ENCODE measurements at places on chromosomes 7 and 10. TPM values are rescaled to one million over a fixed set of nuclear protein-coding genes. Genes with fewer than 3 reads are reported as not detected.

TAS2R4 gene
- 1.0 TPM for total RNA-seq

- no peak for DNase-seq
Measured at GRCh38 chr7:101128040-101128834, 1.3 kb downstream of the SERPINE1 start.

- DNase-seq, result peak; percentile 16
Measured at GRCh38 chr10:79932841-79933379, 16.0 kb downstream of the SFTPD start.

STEAP2 gene
- total RNA-seq, result not detected

DNA sequence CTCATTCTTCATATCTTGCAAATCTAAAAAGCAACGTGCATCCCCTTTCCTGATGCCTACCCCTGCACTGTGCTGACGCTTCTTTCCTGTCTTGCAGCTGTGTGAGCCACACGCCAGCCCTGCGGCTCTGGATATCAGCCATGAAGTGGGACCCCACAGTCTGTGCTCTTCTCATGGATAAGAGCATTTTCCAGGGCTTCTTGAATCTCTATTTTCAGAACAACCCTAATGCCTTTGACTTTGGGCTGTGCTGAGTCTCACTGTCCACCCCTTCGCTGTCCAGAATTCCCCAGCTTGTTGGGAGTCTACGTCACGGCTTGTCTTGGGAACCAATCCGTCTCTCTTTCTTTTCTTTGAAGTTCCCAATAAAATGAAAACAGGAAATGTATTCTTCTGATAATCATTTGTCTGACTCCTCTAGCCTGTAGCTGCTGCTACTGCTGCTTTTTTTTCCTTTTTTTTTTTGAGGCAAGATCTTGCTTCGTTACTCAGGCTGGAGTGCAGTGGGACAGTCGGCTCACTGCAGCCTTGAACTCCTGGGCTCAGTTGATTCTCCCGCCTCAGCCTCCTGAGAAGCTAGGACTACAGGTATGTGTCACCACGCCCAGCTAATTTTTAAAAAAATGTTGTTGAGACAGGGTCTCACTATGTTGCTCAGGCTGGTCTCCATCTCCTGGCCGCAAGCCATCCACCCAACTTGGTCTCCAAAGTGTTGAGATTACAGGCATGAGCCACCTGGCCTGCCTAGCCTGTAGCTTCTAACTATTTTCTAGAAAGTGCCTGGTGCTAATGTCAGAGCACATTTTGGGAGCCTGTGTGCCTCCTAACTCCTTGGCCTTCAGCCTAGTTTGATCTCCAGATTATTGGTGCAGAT is 30.3 kb downstream of the GSTO2 start:
- no peak for DNase-seq

GRCh38 chr7:34135924-34136323 is 230.6 kb downstream of the BMPER start:
- DNase-seq, result no peak

- no peak for DNase-seq
Measured at GRCh38 chr10:79336739-79337138, 10.5 kb upstream of the PPIF start.

DNA sequence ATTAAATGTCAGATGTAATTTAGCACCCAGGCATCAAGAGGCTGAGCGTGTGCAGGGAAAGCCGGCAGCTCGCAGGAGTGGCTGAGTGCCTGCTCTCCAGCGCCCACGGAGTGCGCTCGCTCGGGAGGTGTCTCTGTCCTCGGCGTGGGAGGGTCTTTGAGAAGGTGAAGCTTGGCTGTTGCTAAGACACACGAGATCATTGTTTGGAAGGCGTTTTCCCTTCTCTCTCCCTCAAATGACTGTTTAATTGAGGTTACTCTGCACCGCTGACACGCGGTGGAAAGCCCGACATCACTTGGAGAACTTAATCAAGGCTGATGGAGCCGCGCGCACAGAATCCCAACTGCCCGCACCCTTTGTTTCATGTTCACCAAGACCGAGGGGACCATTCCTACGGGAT is 414.6 kb downstream of the DNAJB6 start:
- DNase-seq, result no peak

SPDYE2 gene
- total RNA-seq, result 0.31 TPM

DNA sequence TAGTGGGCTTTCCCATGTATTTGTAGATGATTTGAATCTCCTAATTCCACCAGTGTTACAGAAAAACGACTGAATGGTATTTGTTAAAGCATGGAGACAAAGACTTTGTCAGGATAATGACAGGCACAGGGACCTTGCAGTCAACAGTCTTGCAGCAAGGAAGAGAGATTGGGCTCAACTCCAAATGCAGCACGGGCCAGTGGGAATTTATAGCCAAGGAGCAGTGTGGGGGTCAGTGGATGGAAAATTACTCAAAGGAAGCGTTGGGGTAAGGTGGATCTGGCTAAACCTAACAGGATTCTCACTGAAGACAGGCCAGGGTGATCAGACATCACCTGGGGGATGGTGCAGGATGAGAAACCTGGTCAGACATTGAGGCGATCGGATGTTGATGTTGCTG is 24.3 kb downstream of the CPVL start:
- DNase-seq, result no peak

DNA sequence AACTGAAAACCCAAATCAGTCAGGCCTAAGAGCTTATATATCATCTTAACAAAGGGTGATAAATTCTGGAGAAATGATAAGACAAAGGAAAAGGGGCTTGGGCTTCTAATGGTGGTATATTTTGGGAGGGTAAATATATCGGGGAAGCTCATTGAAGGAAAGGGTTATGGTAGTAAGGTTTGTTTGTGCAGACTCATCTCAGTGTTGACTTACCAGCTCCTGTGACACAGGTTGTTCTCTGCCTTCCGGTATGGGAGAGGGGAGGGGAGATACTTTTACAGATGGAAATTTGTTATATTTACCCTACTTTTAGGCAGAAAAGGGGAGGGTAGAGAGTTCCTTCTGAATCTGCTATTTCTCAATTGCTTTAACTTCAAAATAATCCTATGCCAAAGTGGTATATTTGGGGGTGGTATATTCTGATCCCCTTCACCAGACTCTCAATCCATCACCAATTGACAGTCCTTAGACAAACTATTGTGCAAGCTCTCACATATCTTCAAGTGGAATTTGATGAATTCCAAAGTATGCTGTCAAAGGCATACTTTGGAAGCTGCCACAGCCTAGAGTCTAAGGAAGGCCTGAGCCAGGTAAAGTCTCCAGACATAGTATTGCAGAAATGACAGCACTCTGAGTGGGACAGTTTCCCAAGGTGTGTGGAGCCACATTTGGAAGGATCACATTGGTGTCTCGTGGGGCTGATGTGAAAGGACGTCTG is 13.3 kb upstream of the PAPSS2 start:
- no peak for DNase-seq

- DNase-seq, result no peak
Measured at GRCh38 chr10:93392121-93392520, 90.0 kb downstream of the MYOF start.

GRCh38 chr7:25289518-25289917 is 61.2 kb upstream of the NPVF start:
- DNase-seq, result no peak

DNA sequence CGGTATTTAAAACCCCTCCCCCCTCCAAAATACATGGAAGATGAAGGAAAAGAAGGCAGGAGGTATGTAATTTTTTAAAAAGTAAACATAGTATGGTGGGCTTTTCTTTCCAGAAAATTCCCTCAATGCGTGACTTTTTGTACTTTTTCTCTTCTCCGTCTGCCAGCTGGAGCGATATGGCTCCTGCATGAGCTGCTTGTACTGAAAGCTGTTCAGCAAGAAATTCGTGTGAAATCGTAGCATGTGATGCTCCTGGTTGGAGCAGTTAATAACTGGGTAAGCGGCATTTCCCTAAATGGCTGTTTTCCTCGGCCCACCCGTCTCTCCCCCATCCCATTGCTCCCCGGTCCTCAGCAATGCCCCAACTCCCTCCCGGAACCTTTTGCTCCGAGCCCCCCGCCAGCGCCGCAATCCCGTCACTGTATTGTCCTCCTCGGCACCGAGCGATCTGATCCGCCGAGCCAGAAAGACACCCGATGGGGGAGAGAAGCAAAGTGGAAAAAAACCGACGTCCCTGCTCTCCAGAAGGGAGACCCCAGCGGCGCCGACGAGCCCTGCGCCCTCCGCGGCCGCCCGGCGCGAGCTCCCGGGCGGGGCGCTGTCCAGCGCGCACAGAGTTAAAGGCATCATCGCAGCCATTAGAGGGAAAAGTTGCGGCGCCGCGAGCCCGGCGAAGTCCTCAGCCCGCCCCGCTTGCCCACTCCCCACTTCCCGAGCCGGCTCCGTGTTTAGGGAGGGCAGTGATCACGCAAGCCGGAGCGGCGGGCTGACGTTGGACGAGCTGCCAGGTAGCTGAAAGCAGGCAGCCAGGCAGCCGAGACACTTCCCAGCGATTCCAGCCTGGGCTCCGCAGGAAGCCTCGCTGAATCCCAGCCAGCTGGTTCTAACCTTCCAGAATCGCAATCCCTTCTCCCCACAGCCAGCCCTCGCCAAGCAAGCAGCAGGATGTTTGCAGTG is at the start of gene VSTM2A:
TSS of gene VSTM2A (plus strand) at position 707 of the 957 bp plus-strand sequence. CDS start 356 bp downstream, outside the sequence.
- no peak for DNase-seq

DNA sequence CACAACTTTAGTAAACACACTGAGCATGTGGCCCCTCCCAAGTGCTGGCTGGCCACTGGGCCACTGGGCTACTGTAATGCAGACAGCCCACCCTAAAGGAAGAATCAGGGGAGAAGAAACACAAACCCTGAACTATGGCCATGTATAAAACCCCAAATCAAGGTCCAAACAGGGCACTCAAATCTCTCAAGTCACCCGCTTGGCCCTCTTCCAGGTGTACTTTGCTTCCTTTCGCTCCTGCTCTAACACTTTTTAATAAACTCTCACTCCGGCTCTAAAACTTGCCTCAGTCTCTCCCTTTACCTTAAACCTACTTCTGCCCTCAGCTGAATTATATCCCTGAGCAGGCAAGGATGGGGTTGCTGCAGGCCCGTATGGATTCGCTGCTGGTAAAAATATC is 72.6 kb downstream of the TPK1 start:
- DNase-seq, result no peak

GRCh38 chr10:75607576-75607975 is 176.2 kb downstream of the LRMDA start:
- no peak for DNase-seq

DNA sequence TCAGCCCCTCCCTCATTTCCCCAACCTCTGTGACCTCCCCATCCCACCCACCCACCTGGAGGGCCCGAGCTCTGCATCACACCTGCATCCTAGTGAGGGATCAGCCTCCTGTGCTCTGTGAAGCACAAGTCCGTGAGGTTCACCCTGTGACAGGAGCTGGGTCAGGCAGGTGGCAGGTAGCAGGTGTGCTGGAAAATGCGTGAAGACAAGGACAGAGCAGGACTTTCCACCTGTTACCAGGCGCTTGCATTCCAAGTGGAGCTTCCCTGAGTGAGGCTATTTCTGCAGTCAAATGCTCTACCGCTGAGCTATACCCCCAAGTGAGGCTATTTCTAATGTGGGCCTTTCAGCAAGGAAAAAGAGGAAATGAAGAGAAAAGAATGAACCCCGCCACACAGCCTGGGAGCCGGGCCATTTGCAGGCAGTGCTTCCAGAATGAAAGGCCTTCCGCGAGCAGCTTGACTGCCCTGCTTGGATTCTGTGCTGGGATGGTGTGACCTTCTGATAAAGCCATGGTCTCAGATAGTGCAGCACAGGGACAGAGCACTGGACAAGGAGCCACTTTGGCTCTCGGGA is 13.3 kb upstream of the CPXM2 start:
- DNase-seq, result no peak

CRYGN gene
- 0.34 TPM for total RNA-seq

DNA sequence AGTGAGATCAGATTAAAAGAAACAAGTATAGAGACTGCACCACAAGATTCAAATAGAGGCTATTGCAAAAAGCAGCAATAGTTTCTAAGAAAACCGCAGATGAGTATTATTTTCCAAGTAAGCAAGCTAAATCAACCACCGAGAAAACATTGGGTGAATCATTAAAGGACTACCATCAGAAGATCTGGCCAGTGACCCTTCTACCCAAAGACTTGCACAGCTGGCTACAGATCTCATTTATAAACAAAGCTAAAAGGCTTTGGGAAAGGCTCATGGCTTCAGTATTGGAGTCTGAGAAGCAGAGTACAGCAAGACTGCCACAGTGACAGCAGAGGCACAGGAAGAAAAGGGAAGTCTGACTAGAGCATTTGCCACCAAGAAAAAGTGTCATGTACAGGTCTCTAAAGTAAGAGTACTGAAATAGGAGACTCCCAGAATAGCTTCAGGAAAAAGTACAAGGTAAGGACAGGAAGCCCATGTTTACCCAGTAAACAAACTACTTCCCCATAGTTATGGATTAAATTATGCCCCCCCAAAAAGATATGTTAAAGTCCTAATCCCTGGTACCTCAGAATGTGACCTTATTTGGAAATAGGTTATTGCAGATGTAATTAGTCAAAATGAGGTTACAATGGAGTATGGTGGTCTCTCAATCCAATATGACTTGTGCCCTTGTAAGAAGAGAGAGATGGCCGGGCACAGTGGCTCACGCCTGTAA is 19.0 kb downstream of the STEAP1 start:
- no peak for DNase-seq

GRCh38 chr10:95880704-95881103 is 27.1 kb upstream of the CC2D2B start:
- DNase-seq, result no peak

DNA sequence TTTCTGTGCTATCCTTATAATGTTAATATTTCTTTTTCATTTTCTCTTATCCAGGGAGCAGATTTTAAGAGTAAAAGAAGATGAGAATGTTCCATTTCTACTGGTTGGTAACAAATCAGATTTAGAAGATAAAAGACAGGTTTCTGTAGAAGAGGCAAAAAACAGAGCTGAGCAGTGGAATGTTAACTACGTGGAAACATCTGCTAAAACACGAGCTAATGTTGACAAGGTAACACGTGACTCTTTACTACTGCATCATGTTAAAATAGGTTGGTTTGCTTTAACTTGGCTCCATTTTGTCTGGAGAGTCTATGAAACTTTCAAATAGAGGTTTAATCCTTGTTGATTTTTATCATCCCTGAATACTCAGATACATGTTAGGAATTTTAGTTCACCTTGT is 73.3 kb downstream of the RALA start:
- DNase-seq, result no peak

GRCh38 chr7:5679048-5679812 is 102.2 kb downstream of the RNF216 start:
- no peak for DNase-seq

FAM237B gene
- not detected for total RNA-seq

ZNF425 gene
- 0.55 TPM for total RNA-seq

- no peak for DNase-seq
Measured at GRCh38 chr7:74372511-74373111, 81.1 kb upstream of the GTF2IRD1 start.

DNA sequence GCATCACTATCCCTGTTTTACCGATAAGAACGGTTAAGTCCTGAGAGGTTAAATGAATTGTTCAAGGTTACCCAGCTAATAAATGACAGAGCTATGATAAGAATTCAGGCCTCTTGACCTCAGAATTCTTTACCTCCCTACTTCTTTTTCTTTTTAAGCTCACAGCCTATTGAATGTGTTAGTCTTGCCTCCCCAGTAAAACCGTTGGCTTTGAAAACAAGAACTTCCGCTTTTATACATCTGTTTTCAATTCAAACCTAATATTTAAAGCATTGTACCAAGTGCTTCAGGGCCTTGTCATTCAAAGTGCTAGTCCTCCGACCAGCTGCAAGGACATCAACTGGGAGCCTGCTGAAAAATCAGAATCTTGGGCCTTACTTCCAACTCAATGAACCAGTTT is 15.6 kb downstream of the SEC31B start:
- DNase-seq, result no peak

All from activated CD8-positive, alpha-beta T cell treated with anti-CD3 and anti-CD28 coated beads, Interleukin-2, amount 10 ng/mL, durations not matched to agents 7 days and 5 days (primary cell).